Left ventricle myocardium superior (tissue), 1 donor: ENCODE measurements at places on chromosomes 12 and 14. TPM values are rescaled to one million over a fixed set of nuclear protein-coding genes. Genes with fewer than 3 reads are reported as not detected.

The MOK gene
- 10.9 TPM for total RNA-seq

- no peak for DNase-seq
Measured at GRCh38 chr14:54621686-54622085, 54.8 kb downstream of the SAMD4A start.

The KLHL33 gene
- 0.77 TPM for total RNA-seq

GRCh38 chr12:53207042-53207441, at the start of gene ITGB7:
TSS of gene ITGB7 (minus strand) at chr12:53207251. CDS start at chr12:53200443, 6,808 bp downstream.
- DNase-seq = no peak

DNA sequence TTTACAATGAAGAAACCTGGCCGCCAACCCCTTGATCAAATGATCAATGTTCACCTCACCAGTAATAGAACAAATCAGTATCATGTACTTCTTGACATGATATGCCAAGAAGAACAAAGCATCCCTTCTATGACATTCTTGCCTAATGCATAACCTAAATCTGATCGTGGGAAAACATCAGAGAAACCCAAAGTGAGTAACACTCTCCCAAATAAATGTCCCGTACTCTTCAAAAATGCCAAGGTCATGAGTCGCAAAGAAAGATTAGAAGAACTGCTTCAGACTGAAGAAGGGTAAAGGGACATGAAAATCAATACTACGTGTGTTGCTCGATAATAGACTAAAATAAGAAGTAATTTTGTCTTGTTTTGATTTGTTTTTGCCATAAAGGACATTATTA, 11.4 kb upstream of the SLC25A3 start:
- no peak for DNase-seq

- DNase-seq = peak; percentile 46
Measured at GRCh38 chr14:75411214-75411540, 16.6 kb upstream of the JDP2 start.

The GRIN2B gene
- 0.17 TPM for total RNA-seq

DNA sequence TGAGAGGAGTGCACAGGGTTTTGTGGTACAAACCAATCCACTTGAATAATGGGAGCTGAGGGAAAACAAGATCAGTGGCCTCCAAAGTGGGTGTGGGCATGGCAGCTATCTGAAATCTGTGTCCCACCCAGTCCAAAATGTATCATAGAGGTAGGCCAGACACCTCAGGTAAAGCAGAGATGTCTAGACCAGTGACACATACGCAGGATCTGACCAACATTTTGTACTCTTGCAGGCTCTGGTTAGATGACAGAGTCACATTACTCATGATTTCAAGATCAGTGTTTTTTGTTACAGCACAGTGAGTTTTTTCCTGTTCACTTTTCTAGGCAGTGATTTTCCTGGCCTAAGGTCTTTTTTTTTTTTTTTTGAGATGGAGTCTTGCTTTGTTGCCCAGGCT, 211.8 kb downstream of the PCNX1 start:
- no peak for DNase-seq

GRCh38 chr14:93318927-93319326, 13.9 kb downstream of the BTBD7 start:
- DNase-seq = no peak

- peak; percentile 20 for DNase-seq
Measured at GRCh38 chr12:131910302-131911027, 16.0 kb downstream of the ULK1 start.

DNA sequence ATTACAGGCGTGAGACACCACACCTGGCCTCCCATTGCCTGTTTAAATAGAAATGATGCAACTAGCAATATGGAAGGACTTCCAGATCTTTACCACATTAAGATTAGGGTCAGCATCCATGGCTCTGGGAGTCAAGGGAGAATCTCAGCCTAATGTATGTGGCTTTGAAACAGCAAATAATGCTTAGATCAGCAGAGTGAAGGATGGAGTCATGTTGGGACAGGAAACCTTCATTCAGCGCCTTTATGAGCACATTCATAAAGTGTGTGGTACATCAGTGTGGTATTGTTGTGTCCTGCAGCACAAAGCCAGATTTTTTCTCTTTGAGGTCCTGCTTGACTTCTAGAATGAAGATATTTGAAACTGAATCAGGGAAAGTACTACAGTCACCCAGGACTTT, 15.3 kb upstream of the SPSB2 start:
- no peak for DNase-seq

DNA sequence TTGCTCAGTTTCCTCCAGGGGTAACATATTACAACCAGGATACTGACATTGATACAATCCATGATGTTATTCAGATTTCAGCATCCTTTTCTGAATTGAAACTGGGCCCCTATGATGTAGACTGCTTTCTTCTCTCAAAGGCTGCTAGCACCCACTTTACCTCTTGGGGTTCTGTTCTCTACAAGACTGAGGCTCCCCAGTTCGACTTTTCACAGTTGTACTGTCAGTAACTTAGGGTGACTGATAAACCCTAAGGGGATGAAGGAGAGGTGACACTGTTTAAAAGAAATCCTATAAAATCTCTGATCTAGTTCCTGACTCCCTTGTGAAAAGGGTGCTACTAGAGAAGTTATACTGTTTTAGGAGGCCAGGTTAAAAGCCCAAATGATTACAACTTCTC, 818 bp downstream of the VPS33A start:
- no peak for DNase-seq

DNA sequence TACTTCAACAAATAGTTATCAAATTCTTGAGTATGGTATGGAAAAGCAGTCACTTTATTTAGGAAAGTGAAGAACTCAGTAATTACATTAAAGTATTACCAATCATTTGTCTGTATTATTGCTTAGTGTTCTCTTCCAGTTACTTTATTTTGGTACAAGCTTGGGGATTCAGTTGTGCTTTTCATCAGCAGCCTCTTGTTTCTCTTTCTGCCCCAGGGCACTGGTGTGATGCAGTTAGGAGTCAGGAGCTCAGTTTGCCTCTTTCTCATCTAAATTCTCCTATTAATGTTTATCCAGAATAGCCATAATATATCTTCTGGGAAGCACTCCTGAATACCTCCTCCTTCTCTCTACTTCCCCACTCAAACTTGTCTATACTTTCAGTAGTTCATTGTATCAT, 25.7 kb downstream of the PMCH start:
- DNase-seq = no peak

The CLEC2A gene
- total RNA-seq = not detected

DNA sequence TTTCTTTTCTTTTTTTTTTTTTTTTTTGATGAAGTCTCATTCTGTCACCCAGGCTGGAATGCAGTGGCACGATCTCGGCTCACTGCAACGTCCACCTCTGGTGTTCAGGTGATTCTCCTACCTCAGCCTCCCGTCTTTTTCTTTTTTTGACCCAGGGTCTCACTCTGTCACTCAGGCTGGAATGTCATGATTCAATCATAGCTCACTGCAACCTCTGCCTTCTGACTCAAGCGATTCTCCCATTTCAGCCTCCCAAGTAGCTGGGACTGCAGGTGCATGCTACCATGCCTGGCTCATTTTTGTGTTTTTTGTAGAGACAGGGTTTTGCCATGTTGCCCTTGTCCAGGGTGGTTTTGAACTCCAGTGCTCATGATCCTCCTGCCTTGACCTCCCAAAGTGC, 12.0 kb downstream of the FUT8 start:
- no peak for DNase-seq

DNA sequence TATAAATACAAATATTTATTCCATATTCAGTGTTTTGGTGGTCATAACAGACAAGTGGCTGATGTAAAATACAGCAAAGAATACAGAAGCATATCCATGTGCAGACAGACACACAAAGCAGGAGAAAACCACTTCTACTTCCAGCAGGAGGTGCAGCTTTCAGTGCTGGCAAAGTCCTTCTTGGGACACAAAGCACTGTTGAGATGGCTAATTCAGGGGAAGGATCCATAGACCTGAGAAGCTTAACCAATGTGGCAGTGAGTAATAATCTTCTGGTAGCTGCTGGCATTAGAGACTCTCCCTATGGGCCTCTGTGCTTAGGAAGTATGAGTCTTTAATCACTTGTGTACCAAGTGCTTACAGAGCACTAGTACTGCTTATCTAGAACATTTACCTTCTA, 26.8 kb downstream of the AMN1 start:
- no peak for DNase-seq

DNA sequence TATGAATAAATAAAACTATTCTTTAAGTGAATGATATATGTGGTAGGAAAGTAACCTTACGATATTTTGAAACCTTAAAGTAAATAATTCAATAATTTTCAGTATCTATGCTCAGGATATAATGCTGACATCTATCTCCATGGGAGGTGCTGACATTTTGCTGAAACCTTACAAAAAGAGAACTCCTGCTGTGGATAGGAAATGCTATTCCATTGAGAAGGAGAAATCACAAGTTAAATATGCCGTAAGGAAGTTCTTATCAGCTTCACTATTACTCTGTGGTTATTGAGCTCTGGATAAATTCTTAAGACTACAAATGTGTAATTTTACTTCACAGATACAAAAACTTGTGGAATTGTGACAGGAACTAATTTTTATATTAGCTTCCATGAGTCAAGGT, 722.1 kb downstream of the TMTC2 start:
- DNase-seq = no peak

GRCh38 chr14:90278199-90279175, 22.1 kb downstream of the PSMC1 start:
- peak; percentile 47 for DNase-seq

GRCh38 chr12:49795654-49796105, 32.5 kb downstream of the NCKAP5L start:
- no peak for DNase-seq

DNA sequence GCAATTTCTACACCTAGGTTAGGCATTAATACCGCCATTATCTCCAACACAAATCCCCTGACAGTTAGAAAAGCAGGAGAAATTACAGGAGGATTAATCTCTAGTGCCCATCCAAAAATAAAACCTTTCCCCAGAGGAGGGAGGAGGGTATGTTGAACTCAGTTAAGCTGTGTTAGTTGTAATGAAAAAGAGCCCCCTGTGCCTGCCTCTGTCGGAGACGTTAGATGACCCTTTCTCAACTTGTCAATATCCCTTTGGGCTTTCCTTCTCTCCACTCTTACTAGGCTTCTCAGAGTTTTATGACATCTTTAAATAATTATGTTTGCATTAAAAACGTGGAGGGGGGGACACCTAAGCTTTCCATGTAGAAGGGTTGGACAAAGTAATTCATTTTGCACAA, 278.2 kb downstream of the PDZRN4 start:
- no peak for DNase-seq

GRCh38 chr12:48084066-48084465, 21.8 kb downstream of the SENP1 start:
- DNase-seq = no peak

The GPR84 gene
- not detected for total RNA-seq

DNA sequence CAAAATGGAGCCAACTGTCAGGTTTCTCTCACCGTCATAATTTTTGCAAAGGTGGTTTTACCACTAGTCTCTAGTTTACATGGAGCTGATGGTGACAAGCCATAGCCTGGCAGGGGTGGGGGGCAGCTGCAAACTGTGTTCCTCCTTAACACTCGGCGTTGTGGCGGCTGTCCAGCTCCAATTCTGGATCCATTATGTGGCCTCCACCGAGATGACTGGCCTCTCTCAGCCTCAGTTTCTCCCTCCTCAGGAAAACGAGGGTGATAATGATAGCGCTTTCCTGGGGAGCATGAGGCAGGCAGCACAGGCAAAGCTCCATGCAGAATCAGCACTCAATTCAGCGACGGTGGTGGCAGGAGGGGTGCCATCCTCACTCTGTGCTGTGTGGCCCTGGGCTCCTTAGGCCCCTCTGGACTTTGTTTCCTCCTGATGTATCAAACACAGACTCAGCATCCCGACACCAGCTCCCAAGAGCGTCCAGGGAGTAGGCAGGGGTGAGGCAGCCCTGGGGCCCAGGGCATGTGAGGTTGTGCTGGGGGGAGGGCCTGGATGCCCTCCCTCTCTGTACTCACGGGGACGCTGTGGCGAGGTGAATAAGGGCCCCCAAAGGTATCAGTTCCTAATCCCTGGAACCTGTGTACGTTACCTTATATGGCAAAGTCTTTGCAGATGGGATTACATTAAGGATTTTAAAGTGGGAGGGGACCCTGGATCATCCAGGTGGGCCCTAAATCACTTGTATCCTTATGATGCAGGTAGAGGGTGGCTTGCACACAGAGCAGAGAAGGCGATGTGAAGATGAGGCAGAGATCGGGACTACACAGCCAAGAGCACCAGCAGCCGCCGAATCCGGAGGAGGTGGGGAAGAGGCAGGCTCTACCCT, 46.8 kb upstream of the EIF5 start:
- no peak for DNase-seq

DNA sequence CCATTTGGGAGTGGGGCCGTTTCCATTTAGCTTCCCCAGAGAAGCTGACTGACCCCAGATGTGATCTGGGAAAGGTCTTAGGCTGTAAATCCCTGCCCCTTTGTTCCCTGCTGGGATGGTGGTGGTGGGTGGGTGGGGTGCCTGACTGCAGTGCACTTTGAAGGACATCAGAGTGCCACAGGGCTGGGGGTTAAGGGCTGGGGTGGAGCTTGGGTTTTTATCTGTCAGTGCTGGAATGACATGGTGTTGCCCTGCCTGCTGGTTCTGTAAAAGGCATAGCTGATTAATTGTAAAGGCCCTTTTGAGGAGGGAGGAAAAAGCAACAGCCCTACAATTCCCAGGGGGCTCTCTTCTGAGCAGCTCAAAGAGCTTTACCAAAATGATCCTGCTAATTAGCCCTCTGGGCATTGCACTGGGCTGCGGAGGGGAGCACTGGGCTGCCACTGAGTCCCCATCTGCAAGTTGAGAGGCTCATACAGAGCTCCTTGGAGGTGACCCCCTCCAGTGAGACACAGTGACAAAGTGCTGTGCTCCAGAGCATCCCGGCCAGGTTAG, 21.1 kb downstream of the PLEKHG3 start:
- no peak for DNase-seq

DNA sequence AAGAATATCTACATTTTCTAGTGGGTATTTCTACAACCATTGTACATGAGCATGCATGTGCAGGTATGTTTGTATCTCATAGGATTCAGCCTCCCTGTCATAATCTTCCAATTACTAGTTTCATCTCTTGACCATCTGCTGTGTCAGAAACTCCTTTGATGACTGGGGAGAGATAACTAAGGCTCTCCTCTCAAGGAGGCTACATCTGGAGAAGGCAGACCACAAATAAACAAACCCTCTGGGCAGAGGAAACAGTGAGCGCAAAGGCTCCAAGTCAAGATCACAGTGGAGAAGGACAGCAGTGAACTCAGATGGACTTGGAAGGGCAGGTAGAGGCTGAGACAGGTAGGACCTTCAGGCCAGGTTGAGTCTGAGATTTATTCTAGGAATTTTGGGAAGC, 166.4 kb downstream of the PELI2 start:
- DNase-seq = no peak

GRCh38 chr12:11618046-11618445, 31.4 kb upstream of the ETV6 start:
- DNase-seq = no peak

The EEA1 gene
- 22.1 TPM for total RNA-seq

The KRT85 gene
- total RNA-seq = not detected
